ENCODE measurements at places on chromosomes 1 and 21. TPM values are rescaled to one million over a fixed set of nuclear protein-coding genes. Genes with fewer than 3 reads are reported as not detected.

The EPHB2 gene
- 5.5 TPM for total RNA-seq

The DYRK3 gene
- 8.2 TPM for total RNA-seq

The IFNLR1 gene
- total RNA-seq, result 0.23 TPM

The CD5L gene
- total RNA-seq, result 1.0 TPM

GRCh38 chr1:197590687-197591086 lies 184.6 kb downstream of the DENND1B start:
- no peak for DNase-seq

DNA sequence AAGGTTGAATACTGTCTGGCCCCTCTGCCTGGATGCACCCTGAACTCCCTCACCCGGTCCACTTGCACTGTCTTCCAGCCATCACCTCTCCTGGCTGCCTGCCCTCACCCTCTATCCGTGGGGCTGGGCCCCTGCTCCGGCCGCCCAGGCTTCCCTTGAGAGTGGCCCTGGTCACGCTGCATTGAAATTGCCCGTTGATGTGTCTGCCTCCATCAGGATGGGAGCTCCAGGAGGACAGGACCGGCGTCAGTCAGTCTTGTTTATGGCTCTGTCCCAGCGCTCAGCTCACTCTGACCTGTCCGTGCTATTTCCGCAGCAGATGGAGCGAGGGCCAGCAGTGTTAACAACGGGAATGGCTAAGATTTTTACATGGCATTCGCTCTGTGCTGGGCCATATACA lies 34.9 kb downstream of the FOXO6 start:
- DNase-seq, result no peak

GRCh38 chr1:145936247-145936646 lies 9.0 kb upstream of the RBM8A start:
- no peak for DNase-seq

DNA sequence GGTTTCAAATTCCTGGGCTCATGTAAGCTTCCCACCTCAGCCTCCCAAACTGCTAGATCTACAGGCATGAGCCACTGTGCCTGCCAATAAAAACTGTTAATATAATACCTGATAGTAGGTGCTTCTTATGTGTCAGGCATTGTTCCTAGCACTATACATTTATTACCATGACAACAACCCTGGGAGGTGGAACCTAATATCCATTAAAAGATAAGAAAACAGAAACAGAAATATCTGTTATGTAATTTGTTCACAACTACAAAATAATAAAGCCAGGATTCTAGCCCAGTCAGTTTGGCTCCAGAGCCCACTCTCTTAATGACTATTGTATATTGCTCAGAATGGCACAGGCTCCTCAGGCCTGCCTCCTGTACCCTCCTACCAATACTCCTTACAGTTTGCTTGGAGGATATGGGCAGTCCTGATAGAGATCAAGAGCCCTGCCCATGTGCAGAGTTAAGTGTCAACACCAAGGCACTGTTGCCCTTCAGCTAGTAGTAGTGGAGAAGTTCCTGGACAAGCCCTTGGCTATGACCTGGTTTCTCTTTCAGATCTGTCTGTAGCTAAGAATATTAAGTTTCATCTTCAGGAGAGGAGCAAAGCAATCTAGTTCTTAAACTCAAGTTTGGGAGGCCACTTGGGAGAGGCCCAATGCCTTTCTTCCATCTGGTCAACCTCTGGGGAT lies 22.4 kb downstream of the RPL5 start:
- no peak for DNase-seq

- no peak for DNase-seq
Measured at GRCh38 chr1:19374083-19374801, 62.1 kb downstream of the SLC66A1 start.

- no peak for DNase-seq
Measured at GRCh38 chr1:66598670-66599069, 64.7 kb downstream of the SGIP1 start.

DNA sequence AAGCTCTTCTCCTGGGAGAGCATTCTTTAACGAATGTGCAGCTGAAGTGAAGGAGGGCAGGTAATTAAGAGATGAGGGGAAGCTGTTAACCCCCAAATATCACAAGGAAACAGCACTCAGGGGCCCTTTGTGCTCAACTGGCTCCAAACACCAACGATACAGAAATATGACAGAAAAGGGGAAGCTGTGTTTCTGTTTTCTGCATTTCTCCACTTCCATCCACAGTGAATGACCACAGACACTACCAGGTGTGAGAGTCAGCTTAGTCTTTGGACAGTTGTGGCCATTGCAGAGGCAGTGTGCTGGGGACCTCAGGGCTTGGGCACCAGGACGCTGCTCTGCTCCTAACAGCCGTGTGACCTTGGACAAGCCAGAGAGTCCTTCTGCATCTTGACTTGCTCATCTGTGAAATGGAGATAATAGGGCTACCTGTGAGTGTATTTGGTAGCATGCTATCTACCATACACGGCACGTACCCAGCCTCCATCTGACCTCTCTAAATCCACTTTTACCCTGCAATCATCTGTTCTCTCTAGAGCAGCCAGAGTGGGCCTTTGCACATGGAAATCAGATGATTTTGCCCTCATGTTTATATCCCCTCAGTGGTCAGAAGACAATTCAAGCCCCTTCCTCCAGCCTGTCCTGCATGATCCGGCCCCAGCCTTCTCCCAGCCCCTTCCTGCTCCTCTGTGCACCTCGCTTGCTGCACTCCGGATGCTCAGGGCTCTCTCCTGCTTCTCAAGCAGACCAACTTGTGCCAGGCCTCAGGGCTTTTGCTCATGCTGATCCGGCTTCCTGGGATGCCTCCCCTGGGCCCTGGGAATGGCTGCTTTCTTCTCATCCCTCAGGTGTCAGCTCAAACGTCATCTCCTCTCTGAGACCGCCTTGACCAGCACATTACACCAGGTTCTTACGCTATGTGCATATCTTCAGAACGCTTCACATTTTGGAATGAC lies 4.7 kb upstream of the TINAGL1 start:
- no peak for DNase-seq
